ENCODE measurements at places on chromosomes 5 and 9.

DNA sequence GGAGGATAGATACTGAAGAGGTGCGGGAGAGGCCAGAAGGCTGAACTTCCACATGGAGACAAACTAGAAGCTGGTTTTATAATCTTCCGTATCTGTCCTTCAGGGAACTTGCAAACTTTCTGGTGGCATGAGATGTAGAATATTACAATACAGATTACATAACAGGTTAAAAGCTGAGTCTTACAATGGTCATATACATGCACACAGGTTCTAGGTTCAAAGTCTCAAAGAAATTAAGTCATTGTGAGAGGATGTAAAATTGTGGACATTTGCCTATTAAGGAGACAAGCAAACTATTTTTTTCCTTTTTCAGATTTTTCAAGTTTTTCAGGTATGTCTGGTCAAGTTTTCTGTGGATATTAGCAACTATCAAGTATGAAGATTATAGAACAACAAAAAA is 10.4 kb upstream of the ZSWIM6 start:
- no peak for DNase-seq

GRCh38 chr5:110376281-110376951 is 350.1 kb downstream of the TMEM232 start:
- no peak for DNase-seq

DNA sequence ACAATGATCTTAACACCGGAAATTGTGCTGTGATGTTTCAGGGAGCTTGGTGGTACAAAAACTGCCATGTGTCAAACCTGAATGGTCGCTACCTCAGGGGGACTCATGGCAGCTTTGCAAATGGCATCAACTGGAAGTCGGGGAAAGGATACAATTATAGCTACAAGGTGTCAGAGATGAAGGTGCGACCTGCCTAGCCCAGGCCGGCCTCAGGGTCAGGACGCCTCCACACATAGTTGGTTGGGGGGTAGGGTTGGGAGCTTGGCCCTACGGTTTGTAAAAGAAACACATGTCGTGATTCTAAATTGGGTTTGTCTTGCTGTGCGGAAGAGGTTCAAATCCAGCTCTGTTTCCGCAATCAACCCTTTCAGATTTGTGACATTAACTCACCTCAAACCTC is 6.6 kb downstream of the FCN2 start:
- DNase-seq = no peak

DNA sequence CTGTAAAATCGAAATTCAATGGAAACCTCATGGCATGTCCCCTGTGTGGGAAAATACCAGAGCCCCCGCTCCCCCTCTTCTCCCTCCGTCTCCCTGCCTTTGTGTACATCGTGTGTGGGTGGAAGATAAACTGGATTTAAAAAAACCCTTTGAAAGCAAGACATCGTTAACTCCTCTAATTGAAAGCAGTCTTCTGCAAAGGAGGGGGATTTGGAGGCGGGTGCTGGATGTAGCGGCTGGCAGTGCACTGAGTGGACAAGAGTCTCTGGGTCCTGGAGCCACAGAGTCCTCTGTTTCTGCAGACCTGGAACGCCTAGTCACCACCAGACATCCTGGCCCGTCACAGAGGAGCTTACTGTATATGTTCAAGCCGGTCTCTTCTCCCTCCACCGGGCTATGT is 169.4 kb downstream of the PAPPA start:
- no peak for DNase-seq

DNA sequence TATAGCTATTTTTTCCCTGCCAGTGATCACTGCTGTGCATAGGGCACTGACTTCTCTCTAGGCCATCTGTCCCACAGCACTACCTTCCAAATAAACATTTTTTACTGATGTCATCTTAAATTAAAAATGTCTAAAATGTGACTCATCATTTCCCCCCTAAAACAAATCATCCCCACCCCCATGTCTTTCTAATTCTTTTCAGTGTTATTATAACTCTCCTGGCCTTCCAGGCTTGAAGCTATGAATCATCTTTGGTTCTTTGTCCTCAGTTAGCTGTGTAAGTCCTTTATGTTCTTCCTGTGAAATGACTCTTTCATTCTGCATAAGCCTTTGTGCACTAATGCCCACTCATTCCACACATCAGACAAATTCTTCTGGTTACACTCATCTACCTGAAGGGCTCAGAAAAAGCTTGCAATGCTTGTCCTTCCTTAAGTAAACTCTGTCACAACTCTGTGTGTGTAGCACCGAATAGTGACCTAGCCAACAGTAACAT is 78.1 kb downstream of the CFAP95 start:
- DNase-seq = peak; percentile 73

GRCh38 chr9:101840694-101841188 is 102.3 kb upstream of the GRIN3A start:
- no peak for DNase-seq

DNA sequence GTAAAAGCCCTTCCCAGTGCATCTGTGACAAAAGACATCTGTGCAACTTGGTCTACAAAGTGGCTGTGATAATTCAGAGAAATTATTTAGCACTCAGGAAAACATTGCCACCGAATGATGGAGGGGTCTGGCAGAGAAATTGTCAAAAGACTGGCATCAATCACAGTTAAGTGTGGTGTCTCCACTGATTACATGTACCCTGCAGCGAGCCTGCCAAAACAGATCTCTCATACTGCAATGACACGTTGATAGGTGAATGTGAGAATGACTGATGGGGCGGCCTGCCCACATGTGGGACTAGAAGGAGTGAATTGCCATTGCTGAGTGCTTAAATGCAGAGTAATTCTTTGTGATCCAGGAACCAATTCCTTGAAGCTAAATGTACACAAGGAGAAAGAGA is 136.4 kb upstream of the PCSK5 start:
- DNase-seq = no peak

DNA sequence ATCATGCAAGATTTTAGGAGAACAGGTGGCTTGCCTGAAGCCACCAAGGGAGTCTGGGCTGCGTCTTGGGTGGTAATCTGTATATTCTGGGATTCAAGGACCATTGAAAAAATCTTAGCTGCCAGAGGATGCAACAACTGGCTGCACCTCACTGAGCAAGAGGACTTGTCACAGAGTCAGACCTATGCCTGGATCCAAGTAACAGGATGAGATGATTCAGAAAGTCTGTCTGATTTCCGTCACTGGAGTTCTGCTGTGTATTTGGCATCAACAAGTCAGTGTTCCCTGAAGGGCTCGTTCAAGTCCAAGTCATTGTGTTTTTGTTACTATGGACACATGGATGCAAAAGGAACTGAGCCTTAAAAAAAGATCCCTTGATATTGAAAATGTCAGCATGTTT is 37.8 kb upstream of the CARTPT start:
- no peak for DNase-seq

DNA sequence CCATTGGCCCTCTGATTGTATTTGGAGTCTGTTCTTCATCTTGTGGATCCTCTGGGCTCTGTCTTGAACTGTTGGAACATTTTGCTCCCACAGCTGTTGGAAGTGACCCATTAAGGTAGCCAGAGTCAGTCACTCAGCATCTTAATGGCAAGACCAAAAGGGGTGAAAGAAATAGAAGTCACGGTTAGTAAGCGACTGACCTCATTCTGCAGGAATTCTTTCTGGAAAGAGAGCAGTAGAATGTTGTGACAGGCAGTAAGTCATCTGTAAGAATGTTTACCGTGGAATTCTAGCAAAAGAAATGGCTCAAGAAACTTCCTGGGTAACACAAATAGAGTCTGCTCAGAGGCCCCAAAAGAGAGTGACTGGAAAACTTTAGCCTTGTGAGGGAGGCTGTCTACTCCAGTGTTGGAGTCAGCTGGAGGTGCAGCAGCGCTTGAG is 28.6 kb upstream of the TNC start:
- peak; percentile 75 for DNase-seq

- peak; percentile 30 for DNase-seq
Observed at GRCh38 chr5:146041180-146041789, 64.1 kb downstream of the PLAC8L1 start.

DNA sequence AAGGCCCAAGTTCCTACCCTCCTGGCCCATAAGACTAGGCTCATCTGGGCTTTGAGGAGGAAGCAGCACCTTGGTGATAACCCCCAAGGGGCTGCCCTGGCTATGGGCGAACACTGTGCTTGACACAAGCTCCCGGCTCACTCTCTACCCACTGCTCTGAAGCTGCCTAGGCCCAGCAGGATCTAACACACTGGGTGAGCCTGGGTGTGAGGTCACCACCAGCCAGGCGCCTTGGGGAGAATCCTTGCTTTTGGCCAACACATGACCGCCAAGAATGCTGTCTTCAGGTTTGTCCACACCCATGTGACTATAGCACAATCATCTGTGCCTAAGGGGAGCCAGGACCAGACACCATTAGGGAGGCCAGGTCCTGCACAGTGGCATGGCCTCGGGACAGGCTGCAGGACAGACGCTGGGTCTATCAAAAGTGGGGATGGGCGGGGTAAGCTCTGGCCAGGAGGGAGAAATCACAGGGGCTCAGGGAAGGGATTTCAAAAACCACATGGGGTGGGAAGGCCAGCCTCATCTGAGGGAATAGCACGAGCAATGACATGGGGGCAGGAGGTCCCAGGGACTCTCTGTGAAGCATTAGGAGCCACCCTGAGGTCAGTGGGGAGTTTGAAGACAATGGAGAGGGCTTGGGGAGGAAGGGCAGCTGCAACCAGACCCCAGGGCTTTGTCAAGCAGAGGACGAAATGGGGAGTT is 29.6 kb downstream of the BICD2 start:
- no peak for DNase-seq

GRCh38 chr9:107039542-107039941 is 176.6 kb downstream of the ZNF462 start:
- peak; percentile 76 for DNase-seq

DNA sequence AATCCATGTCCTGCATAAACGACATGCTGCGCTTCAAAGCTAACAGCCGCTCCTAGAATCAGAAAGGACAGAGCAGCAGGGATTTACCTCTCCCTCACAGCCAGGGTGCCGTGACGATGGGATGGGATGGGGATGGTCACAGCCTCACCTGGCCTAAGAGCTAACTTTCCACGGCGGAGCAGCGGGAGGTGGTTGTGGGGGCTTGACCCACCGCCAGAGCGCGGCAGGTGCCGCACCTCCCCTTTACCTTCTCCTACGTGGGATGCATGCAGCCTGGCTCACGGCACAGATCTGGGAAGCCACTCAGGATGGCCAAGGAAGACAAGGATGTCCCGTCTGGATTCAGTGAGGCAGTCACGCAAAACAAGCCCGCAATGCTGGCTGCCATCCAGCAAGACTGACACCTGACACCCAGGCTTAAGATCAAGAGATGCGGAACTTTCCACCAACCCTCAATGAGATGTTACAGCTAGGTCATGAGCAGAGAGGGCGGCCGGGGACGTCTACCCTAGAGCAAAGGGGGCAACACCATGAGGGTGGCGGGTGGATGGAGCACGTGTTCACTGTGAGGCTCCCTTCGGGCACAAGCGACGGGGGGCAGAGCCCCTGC is 5.8 kb downstream of the BRD9 start:
- DNase-seq = no peak

- DNase-seq = no peak
Observed at GRCh38 chr5:113340537-113340936, 94.3 kb downstream of the TSSK1B start.

DNA sequence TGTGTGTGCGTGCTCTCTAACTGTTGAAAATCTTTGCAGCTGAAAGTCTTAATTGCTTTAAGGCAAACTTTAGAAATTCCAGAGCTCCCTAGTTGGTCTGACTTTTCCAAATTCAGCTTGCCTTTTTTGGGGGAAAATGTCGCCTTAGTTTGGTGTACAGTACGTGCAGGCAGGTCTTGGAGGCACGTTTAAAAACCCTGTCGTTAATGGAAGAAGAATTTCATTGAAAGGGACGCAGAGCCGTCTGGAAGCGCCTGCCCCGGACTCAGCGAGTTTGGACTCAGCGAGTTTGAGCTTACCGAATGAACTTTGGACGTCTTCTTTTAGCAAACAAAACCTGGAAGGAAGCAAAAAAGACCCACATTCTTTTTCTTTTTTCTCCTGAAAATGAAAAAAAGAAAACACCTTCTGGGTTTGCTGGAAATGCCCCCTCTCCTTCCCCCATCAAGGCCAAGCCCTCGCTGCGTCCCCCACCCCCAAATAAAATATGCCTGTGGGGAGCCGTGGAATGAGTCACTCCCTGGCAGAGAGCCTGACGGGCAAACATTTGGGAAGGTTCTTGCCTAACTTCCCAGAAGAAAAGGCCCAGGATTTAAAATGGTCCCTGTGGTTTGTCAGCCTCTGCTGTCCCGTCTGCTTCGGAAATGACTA is 1.5 kb downstream of the NEK6 start:
- DNase-seq = peak; percentile 74

- DNase-seq = peak; percentile 33
Observed at GRCh38 chr5:167969998-167970397, 321.4 kb upstream of the WWC1 start.

DNA sequence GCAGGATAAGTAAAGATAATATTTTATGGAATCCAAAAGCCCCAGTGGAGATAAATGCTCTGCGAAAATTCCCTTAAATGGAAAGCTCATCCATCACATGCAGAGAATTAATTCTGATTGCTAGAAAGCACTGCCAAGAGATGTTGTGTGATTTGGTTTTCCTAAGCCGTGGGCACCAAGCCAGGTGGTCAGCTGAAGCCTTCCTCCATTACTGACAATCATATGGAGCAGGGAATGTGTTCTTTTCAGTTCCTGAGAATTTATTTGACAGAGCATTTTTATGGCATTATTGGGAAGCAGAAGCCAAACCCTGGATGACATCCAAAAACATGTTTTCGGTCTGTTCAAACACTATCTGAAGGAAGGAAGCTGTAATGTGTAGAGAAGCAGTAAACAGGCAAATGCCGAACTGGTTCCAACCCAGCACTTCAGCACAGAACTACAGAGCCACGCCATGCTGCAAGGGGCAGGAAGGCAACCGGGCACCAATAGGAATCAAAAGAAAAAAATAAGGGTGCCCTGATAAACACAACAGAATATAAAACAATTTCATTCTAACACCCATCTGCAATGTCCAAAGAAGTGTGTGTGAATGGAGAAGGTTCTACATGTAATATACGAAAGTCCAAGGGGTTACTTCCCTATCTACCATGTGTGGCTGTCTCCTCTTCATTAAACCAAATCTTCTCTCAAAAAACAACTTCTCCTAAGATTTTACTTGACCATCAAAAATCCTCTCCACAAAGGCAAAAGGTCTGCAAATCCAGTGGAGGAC is 12.3 kb downstream of the ARSB start:
- peak; percentile 63 for DNase-seq

All from choroid plexus epithelial cell (primary cell).